ENCODE measurements at places on chromosomes 2 and 18. TPM values are rescaled to one million over a fixed set of nuclear protein-coding genes. Genes with fewer than 3 reads are reported as not detected.

DNA sequence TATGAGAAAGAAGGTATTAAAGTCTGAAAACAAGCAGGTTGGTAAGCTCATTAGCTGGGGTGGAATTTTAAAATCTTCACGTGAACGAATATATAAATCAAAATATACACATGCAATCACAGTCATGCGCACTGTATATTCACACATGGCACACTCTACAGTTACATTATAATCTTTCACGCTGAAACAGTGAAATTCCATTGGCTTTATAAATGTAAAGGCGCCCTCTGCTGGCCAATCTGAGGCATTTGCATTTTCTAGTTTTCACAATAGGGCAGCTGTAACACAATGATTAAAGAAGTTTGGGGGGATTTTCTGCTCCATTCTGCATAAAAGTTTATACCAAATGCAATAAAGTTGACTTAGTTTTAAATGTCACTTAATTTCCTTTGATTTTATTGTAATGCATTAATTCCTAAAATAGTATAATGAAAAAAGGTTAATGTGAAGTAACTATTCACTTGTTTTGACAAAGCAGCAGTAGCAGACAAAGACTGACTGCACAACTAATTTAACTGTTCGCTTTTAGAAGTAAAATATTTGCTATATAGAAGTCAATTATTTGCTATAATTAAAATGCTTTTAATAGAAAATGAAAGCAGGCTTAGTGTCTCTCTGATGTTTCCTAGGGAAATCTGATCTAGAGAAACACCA is 17.2 kb downstream of the IFIH1 start:
- no peaks in the 10 kb centered on the region for H3K4me1 ChIP-seq
- no peak for DNase-seq
- no peak overlapping the region for H3K4me3 ChIP-seq
- no peaks in the 10 kb centered on the region for H3K27me3 ChIP-seq
- no peak overlapping the region for H3K27ac ChIP-seq

Gene DSG1
- total RNA-seq: 0.76 TPM

Gene CYP26B1
- 6.3 TPM for total RNA-seq

Gene GKN2
- not detected for total RNA-seq

Gene CD8B2
- not detected for total RNA-seq
